ENCODE measurements at places on chromosomes 12 and 14.

- no peak for DNase-seq
Observed at GRCh38 chr12:48201091-48201490, 2.0 kb downstream of the OR10AD1 start.

- DNase-seq: no peak
Observed at GRCh38 chr12:108211157-108211556, 82.1 kb downstream of the WSCD2 start.

DNA sequence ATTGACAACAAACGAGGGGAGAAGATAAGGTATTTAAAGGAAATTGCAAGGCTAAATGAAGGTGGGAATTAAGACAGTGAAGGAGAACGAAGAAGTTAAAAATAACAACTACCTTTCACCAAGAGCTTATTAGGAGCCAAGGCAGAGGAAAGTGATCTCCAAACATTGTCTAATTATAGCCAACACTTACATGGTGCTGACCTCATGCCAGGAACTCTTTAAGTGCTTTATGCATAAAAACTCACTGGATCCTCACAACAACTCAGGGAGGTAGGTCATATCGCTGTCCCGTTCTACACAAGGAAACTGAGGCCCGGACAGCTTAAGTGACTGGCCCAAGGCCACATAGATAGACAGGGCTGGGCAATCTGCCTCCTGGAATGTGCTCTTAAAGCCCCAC lies 19.5 kb downstream of the TAMALIN start:
- no peak for DNase-seq

DNA sequence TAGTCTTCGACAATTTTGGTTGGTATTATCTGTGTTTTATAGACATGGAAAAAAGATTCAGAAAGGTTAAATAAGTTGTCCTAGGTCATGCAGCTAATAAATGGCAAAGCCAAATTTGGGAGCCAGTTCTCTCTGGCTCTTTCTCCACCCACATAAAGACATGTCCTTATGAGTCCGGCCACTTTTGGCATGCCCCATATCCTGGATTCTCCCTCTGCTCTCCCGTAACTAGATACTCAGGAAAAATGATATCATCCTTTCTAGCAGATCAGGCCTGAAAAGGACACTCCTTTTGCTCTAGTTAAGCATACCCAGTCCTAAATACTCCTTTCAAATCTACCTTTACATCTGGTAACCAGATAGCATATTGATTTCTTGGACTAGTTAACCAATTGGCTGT lies 64.4 kb downstream of the TTLL5 start:
- no peak for DNase-seq

GRCh38 chr14:35284506-35284905 lies 7.7 kb upstream of the PSMA6 start:
- DNase-seq: no peak

GRCh38 chr12:94621662-94622359 lies 28.5 kb downstream of the TMCC3 start:
- no peak for DNase-seq

DNA sequence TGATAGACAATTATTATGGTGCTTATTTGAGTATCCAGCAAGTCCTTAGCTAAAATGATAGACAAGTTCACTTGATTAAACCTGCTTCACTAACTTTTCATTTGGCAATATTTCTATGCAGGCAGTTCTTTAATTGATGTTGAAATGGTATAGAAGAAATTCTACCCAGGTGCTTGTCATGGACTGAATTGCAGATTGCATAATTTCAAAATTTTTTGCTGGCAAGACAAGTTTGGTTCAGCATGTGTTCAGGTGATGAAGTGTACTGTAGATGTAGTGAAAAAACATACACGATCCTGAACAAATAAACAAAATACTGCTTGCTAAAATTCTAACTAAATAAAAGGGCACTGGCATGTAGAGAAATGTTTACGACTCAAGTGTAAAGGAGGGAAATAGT lies 189.0 kb downstream of the FOXA1 start:
- DNase-seq: no peak

- no peak for DNase-seq
Observed at GRCh38 chr14:59303216-59303615, 114.7 kb downstream of the DAAM1 start.

DNA sequence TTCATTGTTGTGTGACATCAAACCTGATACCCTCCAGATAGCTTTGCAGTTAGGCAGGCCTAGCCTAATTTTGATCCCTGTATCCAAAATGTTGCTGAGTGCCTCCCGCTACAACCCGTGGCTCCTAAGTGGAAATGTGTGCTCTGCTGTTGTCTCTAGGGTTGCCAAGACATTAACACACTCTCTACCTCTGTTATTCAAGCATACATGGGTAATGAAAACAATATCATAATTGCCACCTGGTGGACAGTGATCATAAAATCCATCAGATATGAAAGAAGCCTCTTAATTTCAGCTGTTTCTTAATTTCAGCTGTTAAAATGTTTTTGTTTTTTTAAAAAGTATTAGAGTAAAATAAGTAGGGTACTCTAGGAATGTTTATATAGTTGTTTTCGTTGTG lies 93.5 kb downstream of the PLEKHA5 start:
- no peak for DNase-seq

- no peak for DNase-seq
Observed at GRCh38 chr12:93680006-93680405, 2.8 kb downstream of the CRADD start.

DNA sequence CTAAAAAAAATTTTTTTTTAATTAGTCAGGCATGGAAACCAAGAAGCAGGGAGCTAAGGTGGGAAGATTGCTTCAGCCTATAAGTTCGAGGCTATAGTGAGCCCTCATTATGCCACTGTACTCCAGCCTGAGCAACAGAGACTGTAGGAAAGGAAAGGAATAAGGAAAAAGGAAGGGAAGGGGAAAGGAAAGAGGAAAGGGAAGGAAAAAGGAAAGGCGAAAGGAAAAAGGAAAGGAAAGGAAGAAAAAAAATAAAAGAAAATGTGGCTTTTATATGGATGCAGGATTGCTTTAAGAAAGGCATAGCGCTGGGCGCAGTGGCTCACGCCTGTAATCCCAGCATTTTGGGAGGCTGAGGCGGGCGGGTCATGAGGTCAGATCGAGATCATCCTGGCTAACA lies 70.4 kb downstream of the R3HDM2 start:
- DNase-seq: no peak

- no peak for DNase-seq
Observed at GRCh38 chr14:105414456-105415371, 4.9 kb upstream of the MTA1 start.

DNA sequence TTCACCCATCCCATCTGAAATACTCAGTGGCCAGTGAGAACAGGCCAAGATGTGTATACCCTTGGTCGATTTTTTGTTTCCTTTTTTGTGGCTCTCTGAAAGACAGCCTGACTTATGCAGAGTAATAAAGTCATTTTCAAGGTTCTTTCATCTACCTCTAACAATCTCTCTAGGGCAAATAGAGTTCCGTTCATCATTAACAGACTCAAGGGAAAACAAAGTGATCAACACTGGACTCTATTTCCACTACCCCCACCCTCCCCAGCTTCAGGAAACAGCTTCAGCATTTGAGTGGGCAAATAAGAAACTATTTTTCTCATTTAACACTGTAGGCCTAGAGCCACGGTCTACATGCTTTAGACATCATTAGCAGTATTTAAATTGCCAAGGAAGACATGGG lies 15.9 kb downstream of the PRKAB1 start:
- DNase-seq: no peak

DNA sequence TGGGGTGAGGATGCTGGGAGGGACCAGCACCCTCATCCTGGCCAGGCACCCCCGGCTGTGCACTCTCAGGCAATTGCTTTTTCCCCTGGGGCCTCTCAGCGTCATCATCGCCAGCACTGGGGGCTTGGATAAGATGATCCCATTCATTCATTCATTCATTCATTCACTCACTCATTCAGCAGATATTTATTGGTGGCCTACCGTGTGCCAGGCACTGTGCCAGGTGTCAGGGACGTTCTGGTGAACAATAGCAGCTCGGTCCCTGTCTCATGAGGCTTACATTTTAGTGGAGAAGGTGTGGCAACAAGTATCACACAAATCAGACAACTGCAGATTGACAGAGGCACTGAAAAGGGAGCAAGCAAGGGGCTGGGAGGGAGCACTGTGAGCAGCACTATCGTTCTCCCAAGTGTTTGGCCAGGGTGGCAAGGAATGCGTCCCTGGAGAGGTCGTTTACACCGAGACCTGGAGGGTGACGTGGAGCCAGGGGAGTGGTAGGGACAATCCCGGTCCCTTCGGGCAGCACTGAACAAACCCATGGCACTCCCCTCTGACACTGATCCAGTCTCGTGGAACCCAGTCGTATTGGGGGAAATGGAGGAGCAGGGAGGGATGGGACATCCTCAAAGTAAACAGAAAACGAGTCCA lies 124.1 kb downstream of the PAPOLA start:
- DNase-seq: no peak

DNA sequence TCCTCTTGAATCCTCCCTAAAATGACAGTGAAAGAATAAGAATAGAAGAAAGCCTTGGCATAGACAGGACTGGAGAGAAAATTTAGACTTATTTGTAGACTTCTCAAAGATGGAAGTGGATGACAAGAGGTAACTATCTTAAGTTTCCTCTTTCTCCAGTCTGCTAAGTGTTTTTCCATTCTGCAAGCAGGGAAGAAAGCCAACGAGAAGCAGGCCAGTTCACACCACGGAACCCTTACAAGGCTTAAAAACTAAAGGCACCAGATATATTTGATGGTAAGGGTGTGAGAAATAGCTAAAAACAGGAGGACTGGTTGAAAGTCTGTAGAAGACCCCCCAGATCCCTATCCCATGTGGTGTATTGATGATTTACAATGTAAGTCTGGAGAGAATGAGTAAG lies 82.9 kb upstream of the GPHB5 start:
- no peak for DNase-seq

DNA sequence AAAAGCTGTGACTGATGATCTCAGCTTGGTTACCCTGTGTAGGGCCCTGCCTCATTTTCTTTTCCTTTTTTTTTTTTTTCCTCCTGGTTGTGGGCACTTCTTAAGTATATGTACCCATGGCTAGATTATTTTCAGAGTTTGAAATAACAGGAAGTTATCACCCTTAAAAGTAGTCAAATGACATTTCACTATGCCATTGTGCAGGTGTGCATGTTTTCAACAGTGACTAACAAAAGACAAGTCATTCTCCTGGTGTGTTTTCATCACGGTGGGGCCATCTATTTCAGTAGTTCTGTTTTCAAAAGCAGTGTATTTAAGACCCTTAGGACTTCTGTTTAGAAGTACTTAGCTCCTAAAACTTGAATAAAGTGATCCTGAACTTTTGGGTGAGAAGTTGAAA lies 15.0 kb downstream of the GABARAPL1 start:
- DNase-seq: no peak

GRCh38 chr14:36757734-36758601 lies 96.3 kb downstream of the PAX9 start:
- DNase-seq: no peak

DNA sequence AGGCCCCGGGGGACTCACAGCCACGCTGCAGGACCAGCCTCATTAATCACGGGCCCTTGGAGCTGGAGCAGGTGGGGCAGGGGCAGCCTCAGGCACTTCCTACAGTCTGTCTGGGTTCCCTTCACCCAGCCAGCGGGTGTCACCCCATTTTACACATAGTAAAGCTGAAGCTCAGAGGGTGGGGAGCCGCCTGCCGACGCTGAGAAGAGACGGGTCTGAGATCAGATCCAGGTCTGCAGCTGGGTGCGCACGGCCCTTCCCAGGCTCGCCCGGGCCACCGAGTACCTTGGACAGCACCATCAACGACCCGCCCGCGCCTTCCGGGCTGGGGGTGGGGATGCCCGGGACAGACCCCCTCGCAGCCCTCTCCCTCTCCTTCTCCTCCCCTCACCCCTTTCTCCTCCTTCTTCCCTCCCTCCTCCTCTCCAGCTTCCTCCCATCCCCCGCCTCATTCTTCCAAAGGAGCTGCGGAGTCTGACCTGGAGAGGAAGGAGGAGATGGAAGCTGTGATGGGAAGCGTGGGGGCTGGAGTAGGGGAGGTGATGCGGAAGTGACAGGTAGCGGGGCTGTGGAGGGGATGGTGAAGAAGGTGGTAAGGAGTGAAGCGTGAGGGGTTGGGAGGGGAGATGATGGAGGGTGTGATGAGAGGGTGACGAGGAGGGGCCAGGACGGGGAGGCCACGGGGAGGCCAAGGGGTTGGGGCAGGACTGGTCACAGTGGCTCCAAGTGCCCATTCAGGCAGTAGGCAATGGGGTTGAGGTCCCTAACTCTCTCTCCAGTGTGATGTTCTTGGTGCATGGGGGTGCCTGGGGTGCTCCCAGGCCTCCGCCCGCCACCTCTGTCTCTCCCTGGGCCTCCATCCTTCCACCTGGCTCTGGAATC lies 8.8 kb downstream of the DTX1 start:
- no peak for DNase-seq

DNA sequence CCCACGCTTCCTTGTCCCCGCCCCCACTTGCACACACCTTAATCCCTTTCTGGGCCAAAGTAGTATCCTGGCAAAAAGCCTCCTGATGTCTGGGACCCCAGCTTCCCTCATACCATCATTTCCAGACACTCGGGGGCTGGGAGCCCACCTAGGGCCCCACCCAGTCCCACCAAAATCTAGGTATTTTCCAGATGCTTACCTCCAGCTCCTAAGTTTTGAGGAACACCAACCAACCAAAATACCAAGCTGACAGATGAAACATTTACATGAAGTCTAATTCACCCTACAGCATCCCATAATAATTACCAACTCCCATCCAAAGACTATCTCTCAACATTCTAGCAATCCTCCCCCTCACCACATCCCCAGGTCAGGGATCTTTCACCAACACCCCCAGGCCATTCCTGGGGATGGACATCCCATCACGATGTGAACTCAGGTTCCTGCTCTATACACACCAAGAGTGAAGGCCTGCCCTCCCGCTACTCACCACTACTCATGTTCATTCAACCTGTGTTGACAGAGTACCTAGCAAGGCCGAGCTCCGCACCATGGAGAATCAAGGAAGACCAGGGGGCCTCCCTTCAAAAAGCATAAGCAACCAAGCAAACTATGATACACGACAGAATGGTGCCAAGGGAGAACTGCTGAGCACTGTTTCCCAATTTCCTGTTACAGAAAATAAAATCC lies 1.6 kb upstream of the CHD4 start:
- no peak for DNase-seq

DNA sequence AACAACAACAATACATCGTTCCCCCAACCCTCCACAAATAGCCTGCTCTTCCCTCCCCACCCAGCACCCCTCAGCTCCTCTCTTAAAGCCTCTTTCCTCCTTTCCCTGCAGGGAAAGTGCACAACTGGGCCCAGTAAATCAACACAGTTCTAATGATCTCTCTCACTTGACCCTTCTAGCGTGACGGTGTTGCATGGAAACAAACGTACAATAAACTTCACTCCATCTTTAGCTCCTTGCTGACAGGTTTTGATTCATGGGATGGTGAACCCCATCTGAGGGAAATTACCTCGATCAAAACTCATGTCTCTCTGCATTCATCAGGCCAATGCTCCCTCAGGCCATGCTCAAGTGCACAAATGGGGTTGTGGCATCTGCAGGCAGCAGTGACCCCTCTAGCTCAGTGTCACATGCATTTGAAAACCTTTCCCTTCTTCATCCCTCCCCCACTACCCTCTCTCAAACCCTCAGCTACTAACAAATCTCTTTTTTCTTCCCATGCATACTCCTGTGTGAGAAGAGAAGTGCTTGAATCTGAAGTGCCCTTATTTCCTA lies 22.9 kb downstream of the GDF11 start:
- DNase-seq: no peak

All from SK-N-MC (cell line).